Bladder microvascular endothelial cell (primary cell): ENCODE measurements at places on chromosomes 6 and 20. TPM values are rescaled to one million over a fixed set of nuclear protein-coding genes. Genes with fewer than 3 reads are reported as not detected.

The CCN5 gene
- total RNA-seq = not detected in 2 replicates

The POPDC3 gene
- total RNA-seq = 0.49 and 0.82 TPM in 2 replicates

The BCAS1 gene
- not detected in 2 replicates for total RNA-seq

The MRAP2 gene
- total RNA-seq = 0.16 and 0.57 TPM in 2 replicates

The CGAS gene
- total RNA-seq = 4.3 and 6.2 TPM in 2 replicates

The HDGFL1 gene
- not detected in 2 replicates for total RNA-seq

The OPN5 gene
- total RNA-seq = not detected in 2 replicates

The EEF1A2 gene
- 0.49 and 27.1 TPM in 2 replicates for total RNA-seq

The COL9A3 gene
- total RNA-seq = 0.32 and 0.69 TPM in 2 replicates

The FGD2 gene
- total RNA-seq = not detected in 2 replicates

The CLVS2 gene
- total RNA-seq = not detected in 2 replicates

The TRIM31 gene
- not detected in 2 replicates for total RNA-seq

The SFT2D1 gene
- 16.8 and 21.0 TPM in 2 replicates for total RNA-seq

The TSPYL4 gene
- 5.7 and 11.0 TPM in 2 replicates for total RNA-seq

The PERP gene
- total RNA-seq = 13.1 and 24.2 TPM in 2 replicates

The ABT1 gene
- 17.8 and 19.1 TPM in 2 replicates for total RNA-seq

The WFDC5 gene
- total RNA-seq = not detected in 2 replicates

The SLC52A3 gene
- total RNA-seq = 0.13 TPM in 1 of 2 replicates, not detected in the other

The SLC2A10 gene
- total RNA-seq = 3.7 and 10.5 TPM in 2 replicates

The TAGAP gene
- not detected in 2 replicates for total RNA-seq

The CTCFL gene
- total RNA-seq = not detected in 2 replicates

The PXDC1 gene
- 63.8 and 104 TPM in 2 replicates for total RNA-seq

The PROKR2 gene
- total RNA-seq = not detected in 2 replicates

The C6orf52 gene
- 0.32 TPM in 1 of 2 replicates, not detected in the other for total RNA-seq

The EPPIN gene
- total RNA-seq = not detected in 2 replicates

The OTOR gene
- not detected in 2 replicates for total RNA-seq

The GNAS-AS1 gene
- total RNA-seq = 0.13 TPM in 1 of 2 replicates, not detected in the other

The LY86 gene
- not detected in 2 replicates for total RNA-seq

The FAXC gene
- total RNA-seq = 0.81 and 1.6 TPM in 2 replicates

The CEP85L gene
- 6.0 and 20.0 TPM in 2 replicates for total RNA-seq

The CD24 gene
- 0.49 and 2.5 TPM in 2 replicates for total RNA-seq

The TRIM15 gene
- not detected in 2 replicates for total RNA-seq

The UBR2 gene
- total RNA-seq = 17.3 and 35.7 TPM in 2 replicates

The TCP11 gene
- total RNA-seq = not detected in 2 replicates

The ADISSP gene
- 14.9 and 18.9 TPM in 2 replicates for total RNA-seq

The AVP gene
- total RNA-seq = not detected in 2 replicates

The TNXB gene
- 0.49 and 6.1 TPM in 2 replicates for total RNA-seq

The TMEM170B gene
- total RNA-seq = 1.3 and 3.6 TPM in 2 replicates

The ADGRF5 gene
- total RNA-seq = 209 and 276 TPM in 2 replicates

The MYMX gene
- 0.31 and 0.49 TPM in 2 replicates for total RNA-seq

The ATP6V1G2 gene
- 0.49 and 0.94 TPM in 2 replicates for total RNA-seq

The SNAI1 gene
- total RNA-seq = 0.65 and 1.4 TPM in 2 replicates

The NT5E gene
- 111 and 249 TPM in 2 replicates for total RNA-seq

The ZNF311 gene
- total RNA-seq = 0.49 and 0.50 TPM in 2 replicates

The SCRT2 gene
- total RNA-seq = not detected in 2 replicates
